Epithelial cell of proximal tubule (primary cell): ENCODE measurements at places on chromosomes 2 and 18. TPM values are rescaled to one million over a fixed set of nuclear protein-coding genes. Genes with fewer than 3 reads are reported as not detected.
A peak's percentile ranks its signal among the peaks of the same experiment; 100 is the strongest.

Gene EIF2B4
- total RNA-seq = 35.5 and 43.3 TPM in 2 replicates

Gene SCYGR3
- not detected in 2 replicates for total RNA-seq

Gene CARF
- total RNA-seq = 1.5 and 5.5 TPM in 2 replicates

GRCh38 chr2:101771227-101771902 is 73.9 kb downstream of the MAP4K4 start:
- no peak for DNase-seq

- no peak for DNase-seq
These were observed 1660.6 kb upstream of the NXPH2 start for GRCh38 chr2:140440815-140441214.

DNA sequence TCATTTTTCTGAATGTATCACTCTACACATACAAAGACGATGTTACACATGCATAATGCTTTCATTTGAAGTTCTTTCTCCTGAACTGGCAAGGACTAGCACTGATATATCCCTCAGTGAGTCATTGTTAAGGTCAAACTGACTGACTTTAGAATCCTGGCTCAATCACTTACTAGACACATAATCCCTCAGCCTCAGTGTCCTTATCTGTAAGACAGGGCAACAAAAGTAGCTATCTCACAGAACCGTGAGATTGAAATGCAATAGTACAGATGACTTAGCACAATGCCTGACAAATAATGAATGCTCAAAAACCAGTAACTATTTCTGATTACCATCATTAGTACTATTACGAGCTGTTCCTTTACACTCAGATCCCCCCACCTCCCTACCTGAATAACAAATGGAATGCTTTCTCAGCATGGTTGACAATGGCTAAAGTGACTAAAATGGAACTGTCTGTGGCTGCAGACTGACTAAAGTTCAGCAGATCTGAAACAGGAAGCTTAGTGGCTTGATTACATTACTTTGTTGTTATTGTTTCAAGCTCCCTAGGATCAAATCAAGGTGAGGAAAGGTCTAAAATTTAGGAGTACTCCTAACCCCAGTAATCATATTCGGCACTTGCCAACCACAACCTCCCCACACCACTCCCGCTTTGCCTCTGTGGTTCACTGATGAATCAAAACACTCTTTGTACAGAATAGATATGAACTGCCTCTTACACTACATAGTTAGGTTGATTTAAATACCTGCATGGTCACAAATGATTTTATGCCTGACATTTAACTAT is 35.8 kb upstream of the CACNB4 start:
- DNase-seq = peak; percentile 16

DNA sequence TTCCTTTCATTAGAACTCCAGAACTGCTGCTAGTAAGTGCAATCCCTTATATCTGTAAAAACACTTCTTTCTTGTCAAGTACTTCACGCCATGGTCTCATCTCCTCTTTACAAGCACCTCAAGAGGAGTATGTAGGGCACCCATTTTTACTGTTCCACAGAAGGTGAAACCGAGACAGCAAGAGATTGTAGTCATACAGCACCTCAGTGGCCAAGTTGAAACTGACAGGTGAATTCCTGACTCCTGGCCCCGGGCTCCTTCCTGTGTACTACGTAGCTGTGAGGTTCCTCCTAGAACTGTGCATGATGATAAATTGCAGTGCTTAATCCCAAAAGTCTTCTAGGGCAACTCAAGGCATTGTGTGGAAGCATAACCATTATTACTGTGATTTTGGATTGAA is 131.5 kb upstream of the MEIS1 start:
- no peak for DNase-seq

DNA sequence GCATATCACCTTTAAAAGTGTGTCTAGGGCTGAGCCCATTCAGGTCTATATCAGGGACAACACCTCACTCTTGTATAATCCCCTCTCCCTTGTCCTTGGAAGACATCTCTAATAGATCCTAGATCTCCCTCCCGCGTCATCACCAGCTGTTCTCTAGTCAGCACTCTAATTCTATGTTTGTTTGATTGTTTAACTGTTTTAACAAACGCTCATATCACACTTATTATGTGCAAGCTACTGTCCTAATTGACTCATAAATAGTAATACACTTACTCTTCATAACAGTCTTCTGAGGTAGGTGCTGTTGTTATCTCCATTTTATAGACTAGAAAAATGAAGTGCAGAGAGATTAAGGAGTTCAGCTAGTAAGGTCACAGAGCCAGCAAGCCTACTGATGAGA is 1.6 kb upstream of the ERMN start:
- DNase-seq = no peak

DNA sequence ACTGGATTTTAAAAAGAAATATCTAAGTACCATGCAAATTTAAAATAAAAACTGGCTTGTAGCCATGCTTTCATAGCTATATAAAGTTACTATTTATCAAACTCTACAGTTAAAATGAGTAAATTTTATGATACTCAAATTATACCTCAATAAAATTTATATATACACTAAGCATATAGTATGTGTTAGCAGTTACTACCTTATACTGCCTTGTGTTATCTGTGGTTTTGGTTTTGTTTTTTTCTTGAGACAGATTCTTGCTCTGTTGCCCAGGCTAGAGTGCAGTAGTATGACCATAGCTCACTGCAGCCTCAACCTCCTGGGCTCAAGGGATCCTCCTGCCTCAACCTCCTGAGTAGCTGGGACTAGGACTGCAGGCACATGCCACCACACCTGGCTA is 342.1 kb downstream of the KIAA1328 start:
- DNase-seq = no peak

DNA sequence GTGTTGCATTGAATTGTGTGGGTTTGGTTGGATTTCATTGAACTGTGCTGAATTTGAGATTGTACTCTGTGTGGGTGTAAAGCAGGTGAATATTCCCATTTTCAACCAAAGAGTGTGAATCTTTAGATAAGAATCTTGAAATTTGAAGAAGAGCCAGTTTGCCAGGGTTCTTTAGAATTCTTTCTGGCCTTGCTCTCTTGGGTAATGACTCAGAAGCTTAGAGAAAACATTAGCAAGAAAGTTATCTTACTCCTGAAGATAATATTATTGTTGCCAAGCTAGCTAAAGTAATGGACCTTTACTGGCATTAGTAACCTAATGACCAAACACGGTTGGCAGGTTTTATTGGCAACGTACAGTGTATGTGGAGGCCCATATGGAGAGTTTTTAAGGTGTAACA is 46.4 kb upstream of the SIX3 start:
- no peak for DNase-seq

GRCh38 chr2:240371129-240372000 is 64.1 kb upstream of the GPC1 start:
- DNase-seq = no peak

- DNase-seq = no peak
These were observed 1000.4 kb upstream of the ACVR2A start for GRCh38 chr2:146844226-146844990.

GRCh38 chr2:174607989-174608865 is 10.6 kb upstream of the WIPF1 start:
- no peak for DNase-seq

GRCh38 chr2:194587739-194588270 is 1069.2 kb upstream of the SLC39A10 start:
- no peak for DNase-seq
